GF-D8 (cell line): ENCODE measurements at places on chromosomes 11 and 22.
A peak's percentile ranks its signal among the peaks of the same experiment; 100 is the strongest.

DNA sequence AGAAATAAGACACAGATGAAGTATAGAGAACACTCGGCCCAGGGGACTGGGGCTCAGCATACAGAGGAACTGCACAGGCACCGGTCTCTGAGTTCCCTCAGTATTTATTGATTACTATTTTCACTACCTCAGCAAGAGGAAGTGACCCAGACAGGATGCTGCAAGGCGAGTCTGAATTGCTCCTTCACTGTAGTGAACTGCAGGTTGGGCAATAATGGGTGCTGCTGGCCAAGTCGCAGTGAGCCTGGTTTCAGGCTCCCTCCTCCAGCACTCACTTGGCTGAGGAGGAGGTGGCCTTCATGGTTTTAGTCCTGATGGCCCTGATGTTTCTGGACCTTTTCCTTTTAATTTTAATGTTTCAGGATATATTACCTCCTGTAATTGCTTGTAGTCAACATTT, 10.4 kb downstream of the OR52K2 start:
- DNase-seq, result peak; percentile 8

- peak; percentile 28 for DNase-seq
These were observed 54.4 kb upstream of the JAM3 start for GRCh38 chr11:134014511-134014910.

DNA sequence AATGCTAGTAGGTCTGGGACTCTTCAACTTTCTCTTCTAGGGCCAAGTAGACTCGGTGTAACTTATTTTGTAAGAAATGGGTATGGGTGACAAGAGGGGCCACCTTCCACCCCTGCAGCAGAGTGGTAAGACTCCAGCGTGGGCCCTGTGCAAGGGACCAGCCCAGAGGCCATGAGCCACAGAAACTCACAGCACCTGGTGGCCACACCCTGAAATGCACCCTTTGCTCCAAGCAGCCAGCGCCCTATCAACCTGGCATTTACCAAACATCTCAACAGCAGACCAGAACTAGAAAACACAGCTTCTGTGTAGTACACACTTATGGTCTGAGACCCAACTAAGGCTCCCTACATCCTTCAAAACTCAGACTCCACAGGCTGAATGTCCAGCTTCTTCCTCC, 5.7 kb downstream of the CDCA5 start:
- DNase-seq, result no peak

DNA sequence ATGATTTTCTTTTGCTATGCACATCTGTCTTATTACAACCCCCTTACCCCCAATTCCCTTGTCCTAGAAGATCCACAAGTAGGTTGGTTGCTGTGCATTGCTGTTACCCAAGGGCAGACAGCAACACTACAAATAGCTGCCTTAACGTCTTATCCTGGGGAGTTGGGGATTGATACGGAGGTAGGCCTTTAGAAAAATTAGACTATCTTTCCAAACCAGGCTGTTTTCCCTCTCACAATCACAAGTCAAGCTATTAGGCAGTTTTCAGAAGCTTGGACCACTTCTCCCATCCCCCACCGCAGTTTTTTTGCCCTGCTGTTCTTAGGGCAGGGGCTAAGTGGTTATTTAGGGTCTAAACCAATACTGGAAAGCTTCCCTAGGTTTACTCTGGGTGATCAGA, 2.8 kb upstream of the PHLDB1 start:
- no peak for DNase-seq

DNA sequence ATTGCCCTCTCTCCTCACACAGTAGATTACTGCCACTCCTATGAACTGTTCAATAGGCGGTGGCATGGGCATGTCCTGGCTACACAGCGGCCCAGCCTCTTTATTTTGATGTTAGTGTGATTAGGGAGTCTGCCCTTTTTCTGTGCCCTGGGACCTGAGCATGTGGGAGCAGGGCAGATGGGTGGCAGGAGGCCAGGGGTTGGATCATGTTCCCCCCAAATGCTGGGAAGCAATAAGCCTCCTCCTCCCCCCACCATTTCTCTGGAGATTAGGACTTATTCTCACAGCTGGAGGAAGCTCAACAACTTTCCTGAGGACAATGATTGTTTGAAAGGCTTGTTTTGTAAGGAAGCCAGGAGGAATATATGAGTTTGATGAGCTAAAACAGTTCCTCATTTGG, 848 bp downstream of the HEPN1 start:
- DNase-seq, result no peak

GRCh38 chr11:15655552-15655951, 540.8 kb downstream of the INSC start:
- no peak for DNase-seq

DNA sequence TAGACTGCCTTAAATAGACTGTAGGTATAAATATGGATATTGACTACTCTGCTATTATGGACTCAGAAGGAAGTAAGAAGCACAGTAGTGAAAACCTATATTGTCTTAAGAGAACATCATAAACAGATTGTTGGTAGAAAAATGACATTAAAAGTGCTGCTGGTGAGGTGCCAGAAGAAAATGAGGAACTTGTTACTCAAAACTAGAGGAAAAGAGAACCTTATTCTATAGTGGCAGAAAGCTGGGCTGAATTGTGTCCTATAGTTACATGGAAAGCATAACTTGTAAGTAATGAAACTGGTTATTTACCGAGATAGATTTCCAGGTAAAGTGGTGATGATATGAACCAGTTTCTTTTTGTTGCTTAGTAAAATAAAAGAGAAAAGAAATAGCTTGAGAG, 109.7 kb upstream of the CTSC start:
- no peak for DNase-seq

- no peak for DNase-seq
These were observed 426.0 kb upstream of the DDI1 start for GRCh38 chr11:103610435-103610834.

DNA sequence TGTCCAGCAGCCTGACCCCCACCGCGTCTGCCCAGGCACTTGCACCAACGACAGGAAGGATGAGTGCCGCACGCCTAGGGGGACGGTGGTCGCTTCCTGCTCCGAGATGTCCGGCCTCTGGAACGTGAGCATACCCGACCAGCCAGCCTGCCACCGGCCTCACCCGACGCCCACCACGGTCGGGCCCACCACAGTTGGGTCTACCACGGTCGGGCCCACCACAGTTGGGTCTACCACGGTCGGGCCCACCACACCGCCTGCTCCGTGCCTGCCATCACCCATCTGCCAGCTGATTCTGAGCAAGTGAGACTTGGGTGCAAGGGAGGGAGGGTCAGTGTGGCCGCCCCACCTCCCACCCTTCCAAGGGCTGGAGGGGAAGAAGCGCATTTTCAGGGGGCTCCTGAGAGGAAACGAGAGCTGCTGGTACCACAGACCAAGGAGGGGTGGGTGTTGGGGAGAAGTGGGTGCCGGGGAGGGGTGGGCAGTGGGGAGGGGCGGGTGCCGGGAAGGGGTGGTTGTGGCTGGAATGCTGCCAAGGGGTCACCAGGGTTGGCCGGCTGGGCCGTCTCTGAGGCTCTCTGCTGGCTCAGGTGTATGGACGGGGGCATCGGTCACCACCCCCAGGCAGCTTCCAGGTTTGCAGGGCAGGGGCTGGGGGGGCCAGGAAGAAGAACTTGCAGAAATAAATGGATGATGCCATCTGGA, 27.7 kb upstream of the MUC5B start:
- DNase-seq, result no peak

DNA sequence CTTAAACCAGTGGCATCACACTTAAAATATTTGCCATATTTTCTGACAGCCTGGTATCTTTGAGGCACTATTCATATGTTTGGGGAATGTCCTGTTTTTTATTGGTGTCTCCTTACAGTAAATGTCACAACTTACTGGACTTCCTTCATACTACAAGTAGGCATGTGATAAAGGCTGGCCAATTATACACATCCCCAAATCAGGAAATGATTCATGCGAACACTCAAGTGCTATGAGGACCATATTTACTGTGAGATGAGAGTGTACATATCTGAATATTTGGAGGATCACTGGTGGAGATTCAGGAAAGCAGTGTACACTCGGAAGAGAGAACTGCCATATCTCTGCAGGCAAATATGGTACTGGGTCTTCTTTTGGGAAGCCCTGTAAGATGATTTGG, 913.8 kb upstream of the CHORDC1 start:
- no peak for DNase-seq

DNA sequence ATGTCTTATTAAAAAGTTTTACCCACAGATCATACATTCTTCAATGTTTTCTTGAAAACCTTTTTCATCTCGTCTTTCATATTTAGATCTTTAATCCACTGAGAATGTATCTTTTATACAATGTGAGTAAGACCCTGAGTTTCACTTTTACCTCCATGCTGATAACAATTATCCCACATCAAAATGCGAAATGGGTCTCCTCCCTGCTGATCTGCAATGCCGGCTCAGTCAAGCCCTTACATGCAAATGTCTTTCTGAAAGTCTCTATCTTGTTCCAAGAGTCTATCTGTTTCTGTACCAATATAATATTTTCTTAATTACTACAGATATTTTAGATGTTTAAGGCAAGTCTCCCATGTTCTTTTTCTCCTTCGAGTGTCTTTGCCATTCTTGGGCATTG, 50.9 kb downstream of the CDON start:
- DNase-seq, result no peak

DNA sequence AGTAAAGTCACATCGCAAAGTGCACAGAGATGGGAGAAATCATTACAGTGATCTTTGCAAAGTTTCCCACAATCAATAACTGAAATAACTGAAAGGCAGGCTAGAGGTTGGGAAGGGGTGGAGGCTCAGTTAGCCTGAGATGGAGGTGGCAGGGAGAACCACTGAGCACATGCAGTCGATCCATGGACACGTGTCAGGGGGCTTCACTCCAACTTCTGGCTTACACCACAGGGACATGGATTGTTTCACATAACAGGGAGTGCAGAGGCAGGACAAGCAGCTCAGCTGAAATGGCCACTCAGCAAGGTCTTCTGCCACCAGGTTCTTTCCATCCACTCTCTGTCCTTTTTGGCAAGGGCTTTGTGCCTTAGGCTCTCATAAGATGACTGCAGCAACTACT, 35.1 kb upstream of the MICAL2 start:
- DNase-seq, result no peak

- no peak for DNase-seq
These were observed 67.2 kb downstream of the MYO7A start for GRCh38 chr11:77195071-77195755.

- no peak for DNase-seq
These were observed 3.2 kb upstream of the MUC6 start for GRCh38 chr11:1039481-1040427.

DNA sequence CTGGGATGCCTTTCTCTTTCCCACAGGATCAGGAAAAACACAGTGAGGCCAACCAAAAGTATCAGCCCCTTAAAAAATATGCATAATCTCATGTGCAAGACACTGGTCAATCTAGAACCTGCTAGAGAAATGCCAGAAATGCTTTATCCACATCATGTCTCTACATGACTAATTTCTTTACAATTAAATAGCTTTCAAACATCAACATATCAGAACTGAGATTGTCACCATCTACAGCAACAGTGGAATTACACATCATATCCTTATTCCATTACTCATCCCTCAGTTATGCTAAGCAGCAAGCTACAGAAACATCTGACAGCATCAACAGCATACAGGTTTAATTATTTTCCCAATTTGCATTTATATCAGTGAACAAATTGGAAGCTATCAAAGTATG, 78.8 kb downstream of the DDIAS start:
- no peak for DNase-seq

DNA sequence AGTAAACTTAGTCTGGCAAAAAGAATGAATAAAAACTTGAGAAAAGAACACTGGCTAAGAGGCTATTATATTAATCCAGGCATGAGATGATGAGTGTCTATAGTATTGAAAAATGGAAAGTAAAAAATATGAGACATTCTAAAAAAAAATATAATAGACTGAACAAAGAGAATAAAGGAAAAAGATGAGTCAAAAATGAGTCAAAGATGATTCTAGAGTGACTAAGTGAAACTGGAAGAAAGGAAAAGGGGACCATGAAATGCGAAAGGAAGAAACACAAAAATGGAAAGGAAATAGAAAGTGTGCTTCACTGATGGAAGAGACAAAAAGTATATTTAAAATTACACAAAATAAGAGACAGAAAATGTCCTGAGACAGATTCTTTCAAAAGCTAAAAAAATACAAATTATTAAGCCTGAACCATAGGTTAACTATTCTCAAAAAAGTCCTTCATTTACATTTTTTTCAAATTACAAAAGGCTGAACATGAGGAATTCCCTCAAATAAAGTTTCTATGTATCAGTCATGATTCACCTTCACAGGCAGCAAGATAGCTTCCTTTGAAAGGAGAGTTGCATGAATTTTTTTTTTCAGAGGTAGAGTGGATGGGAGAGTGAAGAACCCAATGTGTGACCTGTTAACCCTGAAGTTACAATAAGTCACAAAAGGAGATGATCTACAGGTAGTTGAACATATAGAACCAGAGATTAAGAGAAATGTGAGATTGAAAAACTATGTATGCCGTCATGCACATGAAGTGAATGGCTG, 75.2 kb downstream of the EIF3M start:
- DNase-seq, result no peak

DNA sequence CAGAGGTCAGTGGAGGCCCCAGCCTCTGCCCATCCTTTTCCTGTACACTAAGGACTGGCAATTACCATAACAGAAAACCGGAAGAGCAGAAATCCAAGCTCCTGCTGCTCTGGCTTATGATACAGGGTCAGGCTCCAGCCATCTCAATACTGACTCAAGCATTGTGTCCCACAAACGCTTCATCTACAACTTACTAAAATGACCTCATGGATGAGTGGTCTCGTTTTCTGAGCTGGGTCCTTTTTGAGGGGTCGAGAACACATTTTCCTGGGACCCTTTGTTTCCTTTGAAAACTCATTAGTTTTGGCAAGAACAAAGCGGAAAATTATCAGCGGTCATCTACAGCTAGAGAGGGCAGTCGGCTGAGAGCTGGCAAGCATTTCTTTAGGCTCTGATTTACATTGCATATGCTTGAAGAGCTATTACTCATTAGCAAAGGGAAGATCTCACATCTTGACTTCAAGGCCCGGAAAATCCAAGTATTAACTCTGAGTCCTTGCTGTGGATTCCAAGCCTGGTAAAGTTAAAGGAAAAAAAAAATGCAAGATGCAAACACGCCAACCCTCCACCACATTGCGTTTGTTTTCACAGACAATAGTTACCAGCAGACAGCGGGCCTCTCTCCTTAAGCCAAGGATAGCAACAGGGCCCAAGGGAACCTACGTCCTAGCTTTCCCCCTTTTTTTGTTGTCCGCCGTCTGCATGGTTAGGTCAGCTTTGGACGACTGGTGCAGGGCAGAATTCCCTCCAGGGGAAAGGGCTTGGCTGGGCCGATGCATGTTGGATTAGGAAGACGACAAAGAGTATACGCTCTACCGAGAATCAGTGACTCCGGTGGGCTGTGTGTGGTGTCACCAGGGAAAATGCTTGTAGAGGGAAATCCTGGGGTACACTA, 1.8 kb downstream of the TESMIN start:
- no peak for DNase-seq
